ENCODE measurements at places on chromosomes 6 and 20.

- no peak for DNase-seq
These were observed 13.2 kb upstream of the SERPINB9 start for GRCh38 chr6:2916158-2916925.

DNA sequence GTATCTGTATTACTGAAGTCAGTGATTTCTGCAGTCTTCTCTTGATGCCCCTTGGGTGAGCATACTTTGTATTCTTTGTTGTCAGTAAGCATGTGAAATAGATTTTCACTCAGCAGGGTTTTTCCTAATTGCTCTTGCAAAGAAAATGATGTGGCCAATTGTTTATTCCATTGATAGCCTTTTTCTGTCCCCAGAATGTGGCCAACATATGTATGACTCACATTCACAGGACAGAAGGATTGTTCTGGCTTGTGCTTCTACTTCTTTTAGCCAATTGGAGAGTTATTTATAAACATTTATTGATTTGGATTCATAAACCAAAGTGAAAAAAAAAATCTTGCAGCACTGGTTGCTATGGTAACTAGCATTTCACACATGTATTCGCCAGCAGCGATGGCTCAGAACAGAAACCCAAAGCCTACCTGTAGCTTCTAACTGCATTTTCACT is 54.4 kb upstream of the RBM24 start:
- no peak for DNase-seq

DNA sequence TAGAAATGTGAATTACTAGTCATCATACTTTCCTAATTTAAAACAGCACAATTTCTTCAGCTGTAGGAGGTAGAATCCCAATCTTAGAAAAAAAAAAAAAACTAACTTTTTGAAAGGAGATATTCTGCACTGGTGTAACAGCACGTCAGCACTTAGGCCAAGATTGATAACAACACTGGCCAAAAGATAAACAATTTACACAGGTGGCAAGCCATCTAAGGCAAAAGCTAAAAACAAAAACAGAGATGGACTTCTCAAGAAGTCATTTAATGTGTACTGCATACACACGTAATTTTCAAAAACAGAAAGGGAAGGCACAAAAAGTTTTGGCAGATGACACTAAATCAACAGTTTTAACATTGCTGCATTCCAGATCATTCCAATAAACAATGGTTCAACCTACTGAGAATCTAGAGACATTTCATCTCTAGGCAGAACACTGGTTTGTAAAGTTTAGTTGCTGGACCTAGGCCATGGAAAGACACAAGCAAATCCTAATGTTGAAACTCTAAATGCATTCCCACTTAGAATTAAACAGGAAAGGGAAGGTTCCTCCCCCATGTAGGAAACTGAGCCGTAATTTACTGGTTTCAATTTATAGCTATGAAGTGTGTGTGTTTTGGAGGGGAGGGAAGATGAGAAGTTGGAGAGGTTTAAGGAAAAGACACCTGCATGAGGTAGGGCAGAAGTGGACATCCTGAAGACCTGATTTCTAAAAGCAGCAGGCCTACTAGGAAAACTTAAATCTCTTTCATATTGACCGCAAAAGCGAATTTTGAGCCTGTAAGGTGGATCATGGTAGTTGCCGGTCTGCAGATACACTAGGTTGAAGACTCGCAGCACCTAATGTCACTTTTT is 1.3 kb downstream of the GCLC start:
- no peak for DNase-seq

GRCh38 chr6:4344317-4344899 is 209.0 kb upstream of the ECI2 start:
- no peak for DNase-seq

- no peak for DNase-seq
These were observed 154.6 kb downstream of the SASH1 start for GRCh38 chr6:148497257-148497656.

GRCh38 chr6:149545258-149545753 is 537 bp downstream of the PPIL4 start:
- peak; percentile 48 for DNase-seq

DNA sequence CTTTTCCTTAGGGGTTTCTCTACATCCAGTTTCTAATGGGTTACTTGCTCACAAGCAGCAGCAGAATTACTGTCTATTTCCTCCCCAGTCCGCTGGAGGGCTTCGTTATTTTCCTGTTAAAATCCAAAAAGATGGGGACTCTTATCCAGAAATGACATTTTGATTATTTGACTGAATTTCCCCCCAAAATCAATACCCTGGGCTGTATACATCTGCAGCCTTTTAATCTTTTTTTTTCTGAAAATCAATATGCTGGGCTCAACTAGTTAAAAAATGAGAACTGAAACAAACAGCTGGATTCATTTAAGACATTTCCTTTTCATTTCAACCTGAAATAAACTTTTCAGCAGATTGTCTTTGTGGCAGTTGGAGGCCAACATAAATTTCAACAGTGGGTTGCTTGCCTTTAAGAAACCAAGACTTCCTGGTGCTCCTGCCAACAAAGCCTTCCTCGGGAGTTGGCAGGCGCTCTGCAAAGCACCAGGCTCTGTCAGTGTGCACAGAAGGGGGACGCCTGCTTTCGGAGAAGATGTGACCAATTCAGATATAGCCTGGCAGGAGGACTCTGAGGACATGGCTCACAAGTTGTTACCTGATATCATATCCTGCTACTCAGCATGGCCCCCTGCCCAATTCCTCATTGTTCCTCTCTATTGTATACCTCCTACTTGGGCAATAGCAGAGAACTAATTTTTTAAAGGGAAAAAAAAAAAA is 204.7 kb upstream of the ARG1 start:
- DNase-seq: peak; percentile 61

DNA sequence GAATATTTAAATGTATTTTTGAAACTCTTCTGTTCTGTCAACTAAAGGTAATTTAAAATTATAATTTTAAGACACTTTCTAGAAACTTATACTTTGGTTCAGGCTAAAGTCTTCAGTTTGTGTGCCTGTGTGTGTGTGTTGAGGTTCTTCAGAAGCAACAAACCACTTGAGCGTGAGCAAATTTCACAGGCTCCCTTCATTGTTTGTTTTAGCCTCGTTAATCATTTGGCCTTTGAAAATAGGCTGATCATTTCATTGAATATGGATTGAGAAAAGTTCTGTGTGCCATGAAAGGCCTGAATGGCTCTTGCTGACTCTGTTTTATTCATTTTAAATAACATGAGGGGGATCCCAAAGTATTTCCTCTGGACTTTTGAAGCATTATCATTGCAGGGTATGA is 420.1 kb downstream of the CDKAL1 start:
- no peak for DNase-seq

DNA sequence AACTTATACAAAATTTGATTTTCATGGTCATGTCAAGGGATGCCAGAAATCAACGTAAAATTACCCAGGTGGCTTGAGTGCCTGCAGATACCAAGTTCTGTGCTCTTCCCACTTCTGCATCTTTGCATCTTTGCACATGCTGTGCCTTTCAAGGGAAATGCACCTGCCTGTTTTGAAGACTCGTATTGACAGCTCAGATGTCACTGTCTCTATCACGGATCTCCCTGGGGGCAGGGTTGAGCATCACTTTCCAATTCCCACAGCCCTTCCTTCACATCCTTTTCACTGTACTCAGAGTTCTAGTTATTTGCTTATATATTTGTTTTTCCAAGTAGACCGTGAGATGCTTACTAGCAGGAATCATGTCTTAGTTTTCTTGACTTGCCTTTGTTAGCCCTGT is 274.2 kb downstream of the CDH26 start:
- DNase-seq: no peak

DNA sequence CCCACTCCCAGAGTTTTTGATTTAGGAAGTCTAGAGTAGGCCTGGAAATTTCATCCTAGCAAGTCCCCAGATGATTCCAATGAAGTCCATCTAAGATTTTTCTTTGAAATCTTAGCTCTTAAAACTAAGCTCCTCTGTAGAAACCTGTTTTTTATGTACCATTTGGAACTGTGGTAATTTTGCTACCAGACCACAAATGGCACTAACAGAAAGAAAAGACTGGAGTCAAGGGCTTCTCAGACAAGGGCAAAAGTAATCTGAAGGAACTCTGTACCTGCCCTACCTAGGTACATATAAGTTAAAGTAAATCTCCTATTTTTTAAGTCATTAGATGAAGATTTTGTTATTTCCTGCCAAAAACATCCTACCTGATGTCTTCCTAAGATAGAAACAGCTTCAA is 155.0 kb upstream of the HTR1E start:
- no peak for DNase-seq

DNA sequence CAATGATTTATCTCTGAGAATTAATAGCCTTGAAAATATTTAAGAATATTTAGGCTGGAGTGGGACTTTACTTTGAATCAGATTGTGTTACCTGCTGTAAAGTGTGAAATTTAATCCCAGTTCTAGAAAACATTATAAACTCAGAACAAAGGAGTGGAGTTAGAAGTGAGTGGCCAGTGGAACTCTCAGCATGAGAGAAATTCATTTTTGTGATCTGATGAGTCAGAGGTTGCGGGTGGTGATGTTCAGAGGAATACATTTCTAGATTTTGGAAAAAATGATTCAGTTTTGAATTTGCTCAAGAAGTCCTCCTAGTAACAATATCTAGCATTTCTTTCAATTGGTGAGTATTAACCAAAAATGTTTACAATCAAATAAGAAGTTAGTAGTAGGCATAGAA is 167.5 kb downstream of the ZFAND3 start:
- peak; percentile 39 for DNase-seq

- DNase-seq: peak; percentile 43
These were observed 414.0 kb downstream of the GJA1 start for GRCh38 chr6:121849477-121849876.

DNA sequence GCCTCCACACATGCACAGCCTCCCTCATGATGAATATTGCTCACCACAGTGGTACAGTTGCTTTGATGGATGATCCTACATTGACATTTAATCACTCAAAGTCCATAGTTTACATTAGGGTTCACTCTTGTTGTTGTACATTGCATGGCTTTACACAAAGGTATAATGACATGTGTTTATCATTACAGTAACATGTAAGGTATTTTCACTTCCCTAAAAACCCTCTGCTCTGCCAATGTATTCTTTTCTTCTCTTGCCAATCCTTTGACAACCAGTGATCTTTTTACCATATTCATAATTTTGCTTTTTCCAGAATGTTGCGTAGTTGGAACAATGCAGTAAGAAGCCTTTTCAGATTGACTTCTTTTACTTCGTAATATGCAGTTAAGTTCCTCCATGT is 166.6 kb upstream of the KHDRBS2 start:
- no peak for DNase-seq

DNA sequence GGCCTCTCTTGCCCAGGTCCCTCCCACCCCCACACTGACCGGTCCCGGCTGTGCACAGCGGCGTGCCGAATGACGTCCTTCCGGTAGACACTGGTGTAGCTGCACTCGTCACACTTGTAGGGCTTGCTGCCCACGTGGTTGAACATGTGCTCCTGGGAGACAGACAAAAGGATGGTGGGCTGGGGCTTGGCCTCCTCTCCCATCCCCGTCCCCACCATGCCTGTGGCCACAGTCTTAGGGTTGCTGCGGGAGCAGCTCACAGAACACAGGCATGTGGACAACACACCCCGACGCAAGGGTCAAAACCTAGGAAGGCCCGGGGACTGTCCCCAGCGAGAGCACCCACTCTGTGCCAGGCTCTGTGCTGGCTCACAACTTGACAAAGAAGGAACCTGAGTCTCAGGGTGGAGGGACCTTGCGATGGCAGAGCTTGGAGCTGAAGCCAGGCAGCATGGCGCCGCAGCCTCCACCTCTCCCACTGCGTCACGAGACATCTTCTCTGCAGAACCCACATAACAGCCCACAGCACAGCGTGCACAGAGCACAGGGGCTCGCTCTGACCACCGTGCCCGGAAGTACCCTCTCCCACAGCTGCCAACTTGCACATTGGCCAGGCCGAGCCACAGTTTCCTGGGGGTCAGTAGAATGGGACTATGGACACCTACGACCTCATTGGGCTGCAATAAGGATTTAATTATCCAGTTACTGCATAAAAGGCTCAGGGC is 9.8 kb downstream of the ZNF335 start:
- DNase-seq: no peak

GRCh38 chr20:59583428-59584277 is 20.7 kb upstream of the PHACTR3 start:
- DNase-seq: no peak

- DNase-seq: no peak
These were observed 21.4 kb downstream of the CRYBG1 start for GRCh38 chr6:106381881-106382280.

DNA sequence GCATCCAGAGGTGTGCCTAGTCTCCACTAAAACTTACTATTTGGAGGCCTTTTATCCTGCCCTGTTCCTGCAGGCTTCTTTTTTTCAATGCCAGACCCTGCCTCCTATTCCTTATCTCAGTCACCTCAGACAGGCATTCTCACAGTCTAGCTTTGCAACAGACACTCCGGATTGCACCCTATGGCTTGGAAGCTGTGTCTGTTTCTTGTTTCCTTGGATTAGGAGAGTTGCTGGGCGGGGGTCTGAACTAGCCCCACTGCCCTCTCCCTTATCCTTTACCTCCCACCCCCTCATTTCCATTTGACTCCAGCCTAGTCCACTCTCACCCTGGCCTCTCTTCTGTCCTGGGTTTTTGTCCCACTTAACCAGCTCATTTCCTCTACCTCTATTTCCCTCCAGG is 228.1 kb upstream of the CITED2 start:
- DNase-seq: no peak

- DNase-seq: no peak
These were observed 930 bp downstream of the THBD start for GRCh38 chr20:23048283-23049200.

GRCh38 chr6:133159255-133159795 is 81.8 kb upstream of the EYA4 start:
- DNase-seq: no peak

DNA sequence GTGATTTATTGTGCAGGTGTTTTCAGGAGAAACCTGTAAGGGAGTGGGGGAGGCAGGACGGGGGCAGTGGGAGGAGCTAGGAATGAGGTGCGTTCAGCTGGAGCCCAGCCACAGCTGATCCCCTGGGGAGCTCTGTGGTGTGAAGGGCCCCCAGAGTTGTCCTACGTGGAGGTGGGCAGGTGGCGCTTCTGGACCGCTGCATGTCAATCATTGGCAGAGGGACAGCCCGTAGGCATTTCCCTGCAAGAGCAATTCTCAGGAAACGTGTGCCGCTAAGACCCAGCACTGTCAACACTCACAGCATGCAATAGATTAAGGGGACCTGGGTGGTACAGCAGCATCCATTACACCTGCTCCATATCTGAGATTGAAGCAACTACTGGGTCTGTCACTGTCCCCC is 88.0 kb downstream of the PRND start:
- DNase-seq: no peak

DNA sequence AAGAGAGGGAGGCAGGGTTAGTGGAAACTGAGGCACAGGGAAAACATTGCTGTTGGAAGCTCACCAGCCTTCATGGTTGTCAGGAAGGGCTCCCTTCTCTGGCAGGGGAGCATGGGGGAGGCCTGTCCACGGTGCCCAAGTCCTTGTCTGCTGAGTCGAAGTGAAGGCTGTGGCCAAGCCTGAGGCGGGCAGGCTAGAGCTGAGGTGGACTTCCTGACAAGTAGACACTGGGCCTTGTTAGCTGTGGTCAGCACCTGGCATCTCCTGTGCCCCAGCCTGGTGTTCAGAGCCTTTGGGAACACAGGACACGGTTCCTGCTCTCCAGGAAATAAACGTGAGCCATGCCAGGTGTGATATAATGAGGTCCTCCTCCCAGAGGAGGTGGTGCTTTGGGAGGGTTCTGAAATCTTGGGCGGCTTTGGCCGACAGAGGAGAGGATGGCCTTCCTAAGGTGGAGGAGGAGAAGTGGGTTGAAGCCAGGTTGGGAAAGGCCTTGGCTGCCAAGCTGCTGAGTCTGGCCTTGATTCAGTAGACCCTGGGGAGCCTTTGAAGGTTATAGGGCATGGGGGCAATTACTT is 138.4 kb upstream of the RNF24 start:
- DNase-seq: no peak

GRCh38 chr20:23147964-23148730 is 62.0 kb upstream of the CD93 start:
- peak; percentile 18 for DNase-seq

GRCh38 chr6:44268095-44268628 is 2.1 kb upstream of the TMEM151B start:
- DNase-seq: no peak
